ENCODE measurements at places on chromosomes 6 and 20.

- no peak overlapping the region for H3K4me3 ChIP-seq
- no peaks in the 10 kb centered on the region for H3K27me3 ChIP-seq
- DNase-seq: no peak
- no peaks in the 10 kb centered on the region for H3K36me3 ChIP-seq
Measured at GRCh38 chr6:151747896-151748295, 59.6 kb upstream of the ESR1 start.

DNA sequence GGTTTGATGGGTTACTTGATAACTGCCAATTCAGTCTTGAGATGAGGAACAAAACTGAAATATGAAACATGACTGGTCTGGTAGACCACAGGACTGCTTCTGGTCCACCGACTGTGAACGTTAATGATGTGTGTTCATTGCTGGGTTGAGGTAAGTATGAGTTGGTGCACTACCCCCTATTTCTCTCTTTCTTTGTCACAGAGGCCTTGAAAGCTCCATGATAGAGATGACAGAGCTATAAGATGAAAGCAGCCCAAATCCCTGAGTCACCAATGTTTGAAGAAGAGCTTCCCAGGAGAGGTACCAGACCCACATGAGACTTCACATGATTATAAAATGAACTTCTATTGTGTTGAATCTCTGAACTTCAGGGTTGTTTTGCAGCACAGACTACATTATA is 555.5 kb downstream of the PTPRT start:
- H3K27ac ChIP-seq: no peak overlapping the region
- no peaks in the 10 kb centered on the region for H3K27me3 ChIP-seq
- H3K36me3 ChIP-seq: no peaks in the 10 kb centered on the region
- H3K4me1 ChIP-seq: no peaks in the 10 kb centered on the region

DNA sequence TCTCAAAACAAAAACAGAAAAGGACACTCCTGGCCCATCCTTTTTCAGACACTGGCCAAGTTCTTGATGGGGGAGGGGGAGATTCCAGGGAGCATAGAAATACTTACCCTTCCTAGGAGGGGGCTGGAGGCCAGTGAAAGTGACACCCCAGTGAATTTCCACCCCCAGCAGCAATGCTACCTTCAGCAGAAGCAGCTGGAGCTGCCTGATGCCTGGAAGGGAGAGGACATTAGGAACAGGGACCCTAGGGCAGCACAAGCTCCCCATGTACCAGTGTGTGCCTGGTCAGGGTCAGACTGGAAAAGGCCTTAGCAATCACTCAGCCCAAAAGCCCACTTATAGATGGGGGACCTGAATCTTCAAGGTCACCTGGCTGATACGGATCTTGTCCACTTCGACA is 2.4 kb downstream of the MICAL1 start:
- no peak overlapping the region for H3K4me3 ChIP-seq
- H3K36me3 ChIP-seq: no peaks in the 10 kb centered on the region
- no peak overlapping the region for H3K27ac ChIP-seq
- H3K4me1 ChIP-seq: peaks cover 59% of the 10 kb centered on the region
- no peaks in the 10 kb centered on the region for H3K27me3 ChIP-seq

- no peak for DNase-seq
- H3K4me3 ChIP-seq: no peak overlapping the region
- no peaks in the 10 kb centered on the region for H3K4me1 ChIP-seq
- H3K27me3 ChIP-seq: no peaks in the 10 kb centered on the region
- no peaks in the 10 kb centered on the region for H3K36me3 ChIP-seq
Measured at GRCh38 chr6:126181173-126181741, 158.7 kb upstream of the CENPW start.

DNA sequence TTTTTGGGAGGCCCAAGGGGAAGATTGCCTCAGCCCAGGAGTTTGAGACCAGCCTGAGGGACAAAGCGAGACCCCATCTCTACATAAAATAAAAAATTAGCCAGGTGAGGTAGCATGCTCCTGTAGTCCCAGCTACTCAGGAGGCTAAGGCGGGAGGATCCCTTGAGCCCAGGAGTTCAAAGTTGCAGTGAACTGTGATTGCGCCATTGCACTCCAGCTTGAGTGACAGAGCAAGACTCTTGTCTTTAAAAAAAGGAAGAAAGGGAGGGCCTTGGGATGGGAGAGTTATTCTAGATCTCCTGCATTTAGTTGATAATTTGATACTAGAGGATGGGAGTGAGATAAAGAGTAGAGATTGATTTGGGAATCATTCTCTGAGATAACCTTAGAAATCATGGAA is 68.1 kb downstream of the ITCH start:
- H3K4me3 ChIP-seq: no peak overlapping the region
- no peak overlapping the region for H3K27ac ChIP-seq
- H3K27me3 ChIP-seq: no peaks in the 10 kb centered on the region

GRCh38 chr6:168002804-168003203 is 5.3 kb downstream of the KIF25 start:
- H3K36me3 ChIP-seq: no peaks in the 10 kb centered on the region
- H3K4me1 ChIP-seq: no peaks in the 10 kb centered on the region
- no peak overlapping the region for H3K27ac ChIP-seq
- no peak for DNase-seq

- no peak overlapping the region for H3K27ac ChIP-seq
- no peaks in the 10 kb centered on the region for H3K27me3 ChIP-seq
- no peak overlapping the region for H3K4me3 ChIP-seq
- no peak for DNase-seq
- no peaks in the 10 kb centered on the region for H3K4me1 ChIP-seq
Measured at GRCh38 chr20:40639676-40640355, 49.2 kb downstream of the MAFB start.

DNA sequence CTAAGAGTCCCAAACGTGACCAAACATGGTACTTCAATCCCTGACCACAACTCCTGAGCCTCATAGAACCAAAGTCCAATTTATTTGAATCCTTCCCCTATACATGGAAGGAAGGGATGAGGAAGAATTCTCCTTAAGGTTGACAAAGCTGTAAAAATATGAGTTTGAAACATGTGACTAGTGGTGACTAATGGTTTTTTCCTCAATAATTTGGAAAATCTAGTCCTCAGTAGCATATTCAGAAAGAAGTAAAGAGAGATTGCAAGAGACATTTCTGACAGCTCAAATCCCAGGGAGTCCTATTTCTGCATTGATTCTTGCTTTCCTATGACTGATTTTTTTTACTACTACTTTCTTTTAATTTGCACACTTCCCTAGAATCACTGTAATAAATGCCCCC is 443.7 kb downstream of the FRK start:
- H3K4me1 ChIP-seq: no peaks in the 10 kb centered on the region
- DNase-seq: no peak
- no peak overlapping the region for H3K27ac ChIP-seq
- no peaks in the 10 kb centered on the region for H3K27me3 ChIP-seq
- no peak overlapping the region for H3K4me3 ChIP-seq

DNA sequence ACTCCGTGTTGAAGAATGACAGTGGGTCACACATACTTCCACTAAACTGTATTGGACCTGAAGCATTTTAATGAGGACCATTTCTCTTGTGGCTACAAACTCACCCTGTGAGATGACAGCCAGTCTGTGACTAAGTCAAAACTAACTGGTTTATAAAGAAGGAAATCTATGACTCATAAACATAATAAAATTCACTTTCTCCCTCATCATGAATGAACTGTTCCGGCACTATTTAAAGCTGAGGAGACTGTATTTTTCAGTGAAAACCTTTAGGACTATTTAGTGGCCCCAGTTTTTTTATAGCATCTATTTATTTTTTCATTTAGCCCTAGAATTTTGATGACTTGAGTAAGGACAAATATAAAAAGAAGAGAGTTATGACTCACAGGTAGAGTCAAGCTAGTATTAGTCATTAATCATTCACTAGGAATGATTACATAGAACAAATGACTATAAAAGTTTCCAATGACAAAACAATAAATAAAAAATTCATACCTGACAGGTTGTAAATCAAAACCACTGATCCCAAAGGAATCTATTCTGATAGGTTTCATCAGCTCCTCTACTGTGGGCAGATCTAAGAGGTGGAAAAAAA is 34.2 kb downstream of the CEP162 start:
- no peak for DNase-seq
- peaks cover 20% of the 10 kb centered on the region for H3K36me3 ChIP-seq
- no peak overlapping the region for H3K27ac ChIP-seq
- H3K4me1 ChIP-seq: no peaks in the 10 kb centered on the region
- no peak overlapping the region for H3K4me3 ChIP-seq

GRCh38 chr20:48965189-48965910 is 43.8 kb downstream of the ARFGEF2 start:
- H3K4me1 ChIP-seq: no peaks in the 10 kb centered on the region
- H3K4me3 ChIP-seq: no peak overlapping the region
- H3K36me3 ChIP-seq: peaks cover 24% of the 10 kb centered on the region
- H3K27me3 ChIP-seq: no peaks in the 10 kb centered on the region

GRCh38 chr6:166630462-166630861 is 3.4 kb upstream of the RPS6KA2 start:
- H3K4me3 ChIP-seq: no peak overlapping the region
- no peak overlapping the region for H3K27ac ChIP-seq
- H3K27me3 ChIP-seq: peaks cover 12% of the 10 kb centered on the region
- no peak for DNase-seq

DNA sequence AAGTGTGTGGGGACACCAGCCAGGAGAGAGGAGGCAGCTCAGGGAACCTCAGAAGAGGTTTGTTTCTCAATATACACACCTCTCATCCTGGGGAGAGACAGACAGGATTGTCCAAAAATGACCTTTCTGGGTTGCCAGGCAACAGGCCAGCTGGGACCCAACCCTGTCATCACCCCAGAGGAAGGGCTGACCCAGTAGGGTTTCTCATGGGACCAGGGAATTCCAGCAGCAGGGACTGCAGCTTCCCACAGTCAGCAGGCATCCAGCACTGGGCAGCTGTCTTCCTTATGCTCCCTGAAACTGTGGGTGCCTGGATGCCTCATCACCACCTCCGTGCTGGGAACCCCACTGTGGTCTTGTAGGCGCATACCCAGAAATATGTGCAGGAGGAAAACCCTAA is 1.3 kb downstream of the C20orf202 start:
- no peak overlapping the region for H3K4me3 ChIP-seq
- no peak overlapping the region for H3K27ac ChIP-seq
- H3K36me3 ChIP-seq: no peaks in the 10 kb centered on the region
- DNase-seq: no peak
- peaks cover 3% of the 10 kb centered on the region for H3K4me1 ChIP-seq

DNA sequence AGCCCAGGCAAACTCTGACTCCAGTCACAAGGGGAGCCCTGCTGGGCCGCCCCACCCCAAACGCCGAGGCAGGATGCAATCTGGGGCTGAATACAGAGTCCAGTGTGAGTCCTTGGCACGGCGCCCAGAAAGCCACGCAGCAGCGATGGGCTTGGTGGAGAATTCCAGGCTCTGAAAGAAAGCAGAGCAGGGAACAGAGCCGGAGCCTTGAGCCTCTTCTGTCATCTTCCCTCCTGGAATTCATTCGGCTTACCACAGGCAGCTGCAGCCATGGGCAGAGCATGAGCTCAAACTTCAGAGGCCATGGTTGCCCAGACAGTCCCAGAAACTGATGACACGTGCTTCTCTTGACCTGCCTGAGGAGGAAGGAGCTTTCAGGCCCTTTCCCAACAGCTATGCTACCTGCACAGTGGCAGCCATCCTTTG is 441.1 kb upstream of the JARID2 start:
- no peaks in the 10 kb centered on the region for H3K4me1 ChIP-seq
- H3K27me3 ChIP-seq: no peaks in the 10 kb centered on the region
- no peak for DNase-seq
- no peak overlapping the region for H3K27ac ChIP-seq
- no peaks in the 10 kb centered on the region for H3K36me3 ChIP-seq
- H3K4me3 ChIP-seq: no peak overlapping the region

- no peak for DNase-seq
- H3K4me3 ChIP-seq: no peak overlapping the region
- no peaks in the 10 kb centered on the region for H3K27me3 ChIP-seq
Measured at GRCh38 chr6:43032326-43032725, 10.9 kb downstream of the RRP36 start.

- DNase-seq: no peak
- H3K4me1 ChIP-seq: no peaks in the 10 kb centered on the region
- peaks cover 15% of the 10 kb centered on the region for H3K27me3 ChIP-seq
- no peaks in the 10 kb centered on the region for H3K36me3 ChIP-seq
Measured at GRCh38 chr6:1372690-1373089, 16.7 kb upstream of the FOXF2 start.

DNA sequence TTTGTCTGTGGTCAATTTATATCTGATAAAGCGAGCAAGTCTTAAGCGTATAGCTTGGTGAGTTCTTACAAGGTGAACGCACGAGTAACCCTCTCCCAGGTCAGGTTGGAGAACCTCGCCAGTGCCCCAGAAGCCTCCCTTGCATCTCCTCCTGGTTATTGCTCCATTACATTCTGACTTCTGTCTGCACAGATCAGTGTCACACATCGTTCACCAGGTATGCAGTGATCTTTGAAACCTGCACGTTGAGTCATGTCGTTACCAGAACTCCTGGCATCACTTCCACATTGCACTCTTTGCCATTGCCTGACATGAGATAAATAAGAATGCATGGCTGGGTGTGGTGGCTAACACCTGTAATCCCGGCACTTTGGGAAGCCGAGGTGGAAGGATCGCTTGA is 44.2 kb downstream of the AKAP12 start:
- no peaks in the 10 kb centered on the region for H3K36me3 ChIP-seq
- H3K4me1 ChIP-seq: peaks cover 2% of the 10 kb centered on the region
- H3K4me3 ChIP-seq: no peak overlapping the region
- DNase-seq: no peak
- no peaks in the 10 kb centered on the region for H3K27me3 ChIP-seq

DNA sequence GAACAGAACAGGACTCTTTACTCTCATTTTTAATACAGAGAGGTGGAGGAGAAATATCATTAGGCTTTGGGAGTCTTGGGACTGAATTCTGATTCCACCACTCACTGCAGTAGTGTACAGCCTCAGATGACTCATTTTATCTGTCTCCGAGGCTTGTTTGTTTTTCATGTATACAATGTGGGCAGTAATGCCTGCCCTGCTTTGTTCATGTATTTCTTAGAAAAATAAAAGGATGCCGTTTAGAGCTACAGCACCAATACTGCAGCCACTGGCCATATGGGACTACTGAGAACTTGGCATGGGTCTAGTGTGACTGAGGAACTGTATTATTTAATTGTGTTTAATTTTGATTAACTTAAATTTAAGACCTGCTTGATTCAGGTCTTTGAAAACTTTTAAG is 41.2 kb upstream of the JAG1 start:
- H3K4me3 ChIP-seq: no peak overlapping the region
- DNase-seq: no peak

DNA sequence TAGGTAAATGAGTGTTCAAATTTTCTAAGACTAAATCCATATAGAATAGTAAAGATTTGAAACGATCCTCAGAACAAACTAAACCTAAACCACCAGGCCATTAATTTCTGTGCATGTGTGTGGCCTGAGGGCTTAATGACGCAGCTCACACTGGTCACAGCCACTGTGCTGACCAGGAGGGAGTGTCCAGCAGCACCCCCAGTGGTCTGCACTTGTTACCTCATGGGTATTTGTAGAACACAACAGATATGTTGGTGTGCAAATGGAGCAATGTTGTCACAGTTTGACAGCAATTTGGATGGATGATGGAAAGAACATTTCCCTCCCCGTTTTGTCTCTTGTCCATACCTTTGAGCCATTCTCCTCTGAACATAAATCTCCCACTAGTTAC is 122.4 kb upstream of the EXOC2 start:
- DNase-seq: no peak
- no peaks in the 10 kb centered on the region for H3K27me3 ChIP-seq
- H3K4me1 ChIP-seq: no peaks in the 10 kb centered on the region
- no peak overlapping the region for H3K4me3 ChIP-seq
- H3K36me3 ChIP-seq: no peaks in the 10 kb centered on the region

Data from CD8-positive, alpha-beta memory T cell (primary cell).